Natural killer cell treated with Interleukin-12 subunit alpha and Interleukin-12 subunit beta and Interleukin-15 and Interleukin-18, amount 100 ng/mL, for 72 hours (primary cell): ENCODE measurements at places on chromosomes 1 and 21. TPM values are rescaled to one million over a fixed set of nuclear protein-coding genes. Genes with fewer than 3 reads are reported as not detected.

GRCh38 chr1:118960026-118960561 lies 28.0 kb downstream of the TBX15 start:
- DNase-seq = no peak

GRCh38 chr1:25692560-25692959 lies 76.0 kb downstream of the MAN1C1 start:
- DNase-seq = no peak

DNA sequence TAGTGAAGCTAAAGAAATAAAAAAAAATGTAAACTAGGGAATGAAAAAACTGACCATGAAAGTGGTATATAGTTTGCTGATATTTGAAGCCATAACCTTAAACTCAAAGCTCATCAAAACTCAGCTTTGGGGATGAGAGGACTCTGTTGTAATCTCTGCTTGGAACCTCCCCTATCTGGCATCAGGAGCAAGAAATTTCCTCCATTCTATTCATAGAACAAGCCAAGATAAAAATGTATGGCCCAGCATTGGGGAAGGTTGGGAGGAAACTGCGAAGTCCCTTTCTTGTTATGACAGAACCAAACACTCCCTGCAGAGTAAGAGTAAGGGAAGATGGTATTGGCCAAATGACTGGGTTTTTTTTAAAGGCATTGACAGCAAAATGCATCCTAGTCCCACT lies 35.6 kb downstream of the MCOLN2 start:
- no peak for DNase-seq

SDHC gene
- total RNA-seq = 183 TPM

RHOC gene
- total RNA-seq = 132 TPM

RER1 gene
- 139 TPM for total RNA-seq
